COLO829 (cell line): ENCODE measurements at places on chromosomes 2 and 18.

DNA sequence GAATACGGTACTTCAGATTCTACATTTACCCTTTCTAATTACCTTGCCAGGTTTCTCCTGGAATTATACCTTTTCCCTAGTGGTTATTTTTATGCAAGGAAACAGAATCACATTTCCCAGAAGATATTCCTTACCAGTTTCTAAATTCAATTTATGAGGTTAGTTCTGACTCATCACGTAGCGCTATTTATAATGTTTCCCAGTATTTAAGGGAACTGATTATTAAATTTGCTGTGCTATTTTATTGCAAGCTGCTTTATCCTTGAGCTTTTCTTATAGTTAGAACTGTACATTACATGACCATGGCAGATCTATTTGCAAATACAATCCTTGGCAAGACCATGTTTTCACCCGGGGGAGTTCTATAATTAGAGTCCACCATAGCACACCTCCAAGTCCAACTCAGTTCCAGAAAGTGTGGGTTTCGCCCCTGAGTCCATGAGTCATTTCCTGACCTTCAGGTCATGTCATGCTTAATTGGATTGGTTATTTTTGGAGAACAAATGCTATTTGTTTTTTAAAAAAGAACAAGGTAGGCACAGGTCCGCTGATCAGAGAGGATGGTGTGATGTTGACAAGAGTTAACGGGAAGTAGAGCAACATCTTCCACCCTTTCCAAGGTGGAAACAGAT, 126.6 kb downstream of the ZNF532 start:
- DNase-seq = peak; percentile 35

GRCh38 chr2:54384301-54385203, 71.6 kb upstream of the SPTBN1 start:
- peak; percentile 96 for DNase-seq

DNA sequence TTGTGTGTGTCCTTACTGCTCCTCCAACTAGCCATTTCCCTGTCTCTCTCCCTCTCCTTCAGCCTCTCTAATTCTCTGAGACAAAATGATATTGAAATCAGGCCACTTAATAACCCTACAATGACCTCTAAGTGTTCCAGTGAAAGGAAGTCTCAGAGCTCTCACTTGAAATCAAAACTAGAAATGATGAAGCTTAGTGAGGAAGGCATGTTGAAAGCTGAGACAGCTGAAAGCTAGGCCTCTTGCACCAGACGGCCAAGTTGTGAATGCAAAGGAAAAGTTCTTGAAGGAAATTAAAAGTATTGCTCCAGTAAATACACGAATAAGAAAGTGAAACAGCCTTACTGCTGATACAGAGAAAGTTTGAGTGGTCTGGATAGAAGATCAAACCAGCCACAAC, 72.9 kb downstream of the PRKCE start:
- DNase-seq = no peak

DNA sequence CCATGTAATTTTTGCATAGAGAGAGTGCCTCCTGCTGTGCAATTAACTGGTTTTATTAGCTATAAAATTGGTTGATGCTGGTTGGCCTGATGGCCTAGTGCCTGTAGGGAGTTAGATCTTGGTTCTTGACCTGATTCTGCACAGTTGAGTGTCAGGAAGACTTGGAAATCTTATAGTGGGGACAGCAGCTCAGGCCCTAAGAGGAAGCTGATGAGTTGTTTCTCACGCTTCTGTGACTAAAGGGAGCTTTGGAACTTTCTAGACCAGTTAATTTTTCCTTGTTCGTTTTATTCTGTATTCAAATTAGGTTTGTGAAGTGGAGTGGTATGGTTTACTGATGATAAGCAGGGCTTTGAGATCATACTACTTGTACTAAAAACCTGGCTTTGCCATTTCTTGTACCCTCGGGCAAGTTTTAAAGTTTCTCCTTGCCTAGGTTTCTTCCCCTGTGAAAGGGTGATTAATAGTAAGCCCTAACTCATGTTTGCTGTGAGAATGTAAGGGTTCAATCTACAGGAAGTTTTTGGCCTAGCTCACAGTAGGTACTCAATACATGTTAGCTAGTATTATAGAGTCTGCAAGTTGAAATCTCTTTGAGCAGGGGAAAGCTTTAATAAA, 82.1 kb downstream of the MAP3K20 start:
- no peak for DNase-seq

- no peak for DNase-seq
These were observed 21.2 kb downstream of the CNTNAP5 start for GRCh38 chr2:124046332-124046731.

GRCh38 chr2:151638191-151638933, 95.9 kb downstream of the NEB start:
- no peak for DNase-seq
